NCI-H774 (cell line): ENCODE measurements at places on chromosomes 6 and 20.

DNA sequence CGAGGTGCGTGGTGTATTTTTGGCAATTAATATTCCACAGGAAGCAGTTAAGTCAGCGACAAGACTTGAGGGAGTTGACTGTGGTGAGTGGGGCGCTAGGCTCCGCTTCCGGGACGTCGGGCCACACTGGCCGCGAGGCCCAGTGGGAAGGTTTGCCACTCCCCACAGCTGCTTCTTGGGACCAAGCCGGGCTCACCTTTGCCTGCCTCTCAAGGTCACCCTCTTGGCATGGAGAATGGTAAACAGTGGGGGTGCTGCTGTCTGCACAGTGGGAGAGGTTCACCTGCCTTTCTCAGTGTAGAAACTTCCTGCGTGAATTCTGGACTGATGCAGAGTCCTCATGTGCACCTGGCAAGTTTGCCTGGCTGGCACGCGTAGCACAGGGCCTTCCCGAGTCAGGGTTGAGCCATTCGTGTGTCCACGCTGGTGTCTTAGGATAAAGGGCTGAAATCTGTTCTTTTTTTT, 6.4 kb downstream of the OSBPL2 start:
- no peak for DNase-seq

- no peak for DNase-seq
Measured at GRCh38 chr20:32382102-32382950, 24.2 kb downstream of the ASXL1 start.

DNA sequence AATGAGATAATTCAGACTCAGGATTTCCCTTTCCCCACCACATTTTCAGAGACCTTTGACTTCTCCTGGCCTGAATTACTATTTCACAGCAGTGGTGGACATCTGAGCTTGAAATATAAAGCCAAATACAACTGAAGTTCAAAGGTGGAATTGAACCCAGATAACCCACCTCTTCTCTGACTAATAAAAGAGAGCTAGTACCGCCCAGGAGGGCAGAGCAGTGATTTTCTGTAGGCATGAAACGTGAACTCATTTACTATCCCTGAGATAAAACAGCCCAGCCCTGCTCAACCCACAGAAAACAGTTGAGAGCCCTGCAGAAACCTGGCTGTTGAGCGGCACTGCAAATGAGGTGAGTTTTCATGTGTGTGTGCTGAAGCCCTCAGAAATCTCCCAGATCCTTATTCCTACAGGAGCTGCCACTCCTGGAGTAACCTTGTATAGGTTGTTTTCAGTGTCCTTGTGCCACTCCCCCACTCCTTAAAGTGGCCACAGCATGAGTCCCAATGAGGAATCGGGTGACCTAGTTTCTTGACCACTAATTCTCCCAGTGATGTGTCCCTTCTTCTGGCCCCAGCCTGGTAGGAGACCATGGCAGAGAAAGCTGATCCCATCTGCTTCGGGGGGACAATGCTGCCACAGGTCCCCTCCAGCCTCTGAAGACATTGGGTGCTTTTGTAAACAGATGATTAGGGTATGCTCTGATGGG, 99.2 kb downstream of the NOL4L start:
- DNase-seq: no peak

- no peak for DNase-seq
Measured at GRCh38 chr6:135320721-135321621, 139.9 kb downstream of the MYB start.

DNA sequence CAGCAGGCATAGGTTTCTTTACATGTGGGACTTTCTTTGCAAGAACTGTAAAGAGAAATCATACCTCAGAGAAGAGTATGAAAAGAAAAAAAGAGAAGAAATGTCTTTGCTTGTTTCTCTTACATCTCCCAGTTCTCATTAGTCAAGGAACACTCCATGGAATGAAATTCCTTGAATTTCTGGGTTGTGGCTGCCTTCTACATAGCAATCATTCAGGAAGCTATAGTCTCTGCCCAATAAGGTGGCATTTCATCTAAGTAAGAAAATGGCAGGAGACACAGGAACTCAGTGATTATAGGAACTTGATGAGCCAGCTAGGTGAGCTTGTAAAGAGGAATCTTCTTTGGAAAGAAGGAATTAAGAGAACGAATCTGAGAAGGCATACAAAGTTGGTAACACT, 197.0 kb upstream of the FKBP1C start:
- DNase-seq: no peak

- DNase-seq: peak; percentile 20
Measured at GRCh38 chr6:57221191-57221935, 744 bp downstream of the RAB23 start.

GRCh38 chr6:101400326-101401135, 7.0 kb downstream of the GRIK2 start:
- DNase-seq: no peak

DNA sequence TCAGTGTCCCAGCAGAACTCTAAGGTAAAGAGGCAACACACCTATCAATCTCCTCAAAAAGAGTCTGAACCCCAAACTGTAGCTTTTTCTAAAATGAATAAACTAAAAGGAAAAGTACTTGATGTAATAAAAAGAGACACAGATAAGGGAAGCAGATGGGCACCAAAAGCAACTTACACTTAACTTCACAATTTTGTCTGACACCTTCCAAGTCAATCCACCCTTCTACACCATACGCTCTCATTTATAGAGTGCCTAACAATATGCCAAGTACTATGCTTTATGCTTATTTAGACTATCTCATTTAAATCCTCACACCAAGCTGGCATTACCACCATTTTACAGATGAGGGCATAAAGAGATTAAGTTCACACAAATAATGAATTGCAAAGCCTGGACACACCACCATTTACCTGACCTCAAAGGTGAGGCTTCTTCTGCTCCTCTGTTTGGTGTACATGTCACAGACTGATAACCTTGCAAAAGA, 90.6 kb upstream of the DST start:
- no peak for DNase-seq

DNA sequence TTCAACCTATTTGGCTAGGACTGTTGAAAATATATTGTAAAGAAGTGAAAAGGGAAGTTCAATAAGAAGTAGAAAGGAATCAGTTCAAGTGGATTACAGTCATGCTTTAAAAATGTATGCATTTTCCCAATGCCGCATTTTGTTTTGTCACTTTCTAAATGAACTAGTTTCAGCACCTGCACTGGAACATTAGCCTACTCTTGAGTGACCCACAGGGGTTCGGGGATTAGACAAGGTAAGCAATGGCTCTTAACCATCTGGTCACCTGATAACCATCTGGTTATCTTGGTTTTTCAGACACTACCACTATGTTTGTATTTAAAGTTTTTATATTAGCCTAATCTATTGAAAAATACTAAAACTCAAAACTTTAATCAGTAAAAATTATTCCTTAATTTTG, 97.6 kb downstream of the CD164 start:
- DNase-seq: no peak

GRCh38 chr20:48850257-48850976, 22.6 kb upstream of the PREX1 start:
- no peak for DNase-seq

- DNase-seq: no peak
Measured at GRCh38 chr20:4837760-4838159, 116.1 kb downstream of the PRND start.

- no peak for DNase-seq
Measured at GRCh38 chr6:77105091-77105490, 358.2 kb downstream of the HTR1B start.

- no peak for DNase-seq
Measured at GRCh38 chr20:50226093-50226974, 35.7 kb downstream of the CEBPB start.

- no peak for DNase-seq
Measured at GRCh38 chr6:71043902-71044301, 87.0 kb upstream of the B3GAT2 start.

DNA sequence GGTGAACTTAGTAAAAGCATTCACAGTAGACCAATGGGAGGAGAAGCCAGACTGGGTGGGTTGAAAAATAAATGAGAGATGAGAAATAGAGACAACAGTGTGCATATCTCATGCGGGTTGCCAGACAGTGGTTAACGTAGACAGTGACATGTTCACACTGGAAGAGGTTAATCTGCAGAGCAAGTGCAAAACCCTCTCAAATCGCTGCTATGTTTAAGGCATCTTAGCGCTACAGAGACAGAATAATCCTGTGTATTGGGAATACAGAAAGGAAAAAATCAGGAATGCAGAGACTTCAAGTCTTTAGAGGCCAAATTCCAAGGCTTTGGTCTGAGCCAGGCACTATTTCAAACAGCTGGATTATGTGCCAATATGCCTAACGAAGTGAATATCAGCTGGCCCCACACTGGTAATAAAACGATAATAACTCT, 107.1 kb downstream of the TSHZ2 start:
- DNase-seq: no peak
